ENCODE measurements at places on chromosomes 5 and 9. TPM values are rescaled to one million over a fixed set of nuclear protein-coding genes. Genes with fewer than 3 reads are reported as not detected.

OTP gene
- not detected for total RNA-seq

OR13C8 gene
- total RNA-seq: not detected

PGM5 gene
- total RNA-seq: 3.4 TPM

PLAC8L1 gene
- 0.25 TPM for total RNA-seq

GNA14 gene
- 0.98 TPM for total RNA-seq

LMBRD2 gene
- total RNA-seq: 56.8 TPM

LRRC19 gene
- under 0.01 TPM for total RNA-seq

All from temporal lobe (tissue), 4 donors.